ENCODE measurements at places on chromosomes 1 and 21. TPM values are rescaled to one million over a fixed set of nuclear protein-coding genes. Genes with fewer than 3 reads are reported as not detected.

DNA sequence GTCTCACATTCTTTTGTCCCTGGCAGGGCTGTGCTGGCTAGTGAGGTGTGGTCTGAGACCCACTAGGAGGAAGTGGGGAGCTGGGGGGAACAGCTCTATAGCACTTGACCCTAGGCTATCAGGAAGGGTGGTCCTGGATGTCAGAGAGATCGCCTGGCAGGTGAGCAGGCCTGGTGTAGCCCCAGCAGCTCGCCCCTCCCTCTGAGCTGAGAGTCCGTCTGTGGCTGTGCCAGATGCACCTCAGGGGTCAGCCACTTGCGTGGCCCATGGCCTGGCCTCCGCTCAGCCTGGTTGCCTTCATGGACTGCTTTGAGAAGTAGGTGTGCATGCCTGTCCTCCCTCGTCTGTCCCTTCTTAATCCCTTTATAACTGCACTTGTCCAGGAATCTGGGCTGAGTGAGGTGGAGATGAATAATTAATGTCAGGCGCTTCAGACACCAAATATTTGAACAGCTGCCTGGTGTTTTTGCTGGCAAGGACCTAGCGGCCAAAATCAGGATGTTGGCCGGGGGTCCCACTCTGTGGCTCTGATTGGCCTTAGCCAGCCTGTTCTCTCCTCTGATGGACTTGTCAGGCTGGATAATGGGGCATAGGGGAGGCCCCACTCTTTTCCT is 30.5 kb downstream of the TMEM53 start:
- no peak for DNase-seq
- peaks cover 82% of the 10 kb centered on the region for H3K36me3 ChIP-seq
- no peaks in the 10 kb centered on the region for H3K27me3 ChIP-seq
- H3K4me1 ChIP-seq: no peaks in the 10 kb centered on the region

DNA sequence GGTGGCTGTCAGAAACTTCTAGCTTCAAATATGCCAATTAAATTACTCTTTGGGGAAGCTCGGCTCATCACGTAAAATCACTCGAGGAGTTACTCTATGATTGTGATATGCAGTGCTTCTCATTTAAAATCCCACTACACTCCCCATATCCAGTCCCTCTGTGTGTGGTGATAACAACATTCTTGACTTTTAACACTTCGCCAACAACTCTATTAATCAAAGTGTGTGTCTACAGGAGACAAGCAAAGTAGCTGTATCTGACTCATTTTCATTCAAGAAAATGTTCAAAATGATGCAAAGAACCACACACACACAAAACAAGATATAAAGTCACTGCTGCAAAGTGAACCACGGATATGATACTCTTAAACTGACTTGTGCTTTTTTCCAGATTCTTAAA is 341.3 kb downstream of the DSCAM start:
- no peak overlapping the region for H3K27ac ChIP-seq
- no peak overlapping the region for H3K4me3 ChIP-seq
- H3K27me3 ChIP-seq: no peaks in the 10 kb centered on the region

Gene KCNK1
- 10.1 TPM for polyA plus RNA-seq

Gene OR2T35
- polyA plus RNA-seq: not detected
